Renal cortex interstitium (tissue), 15 donors: ENCODE measurements at places on chromosomes 7 and 10.

- no peak for DNase-seq
Observed at GRCh38 chr7:120843109-120843508, 14.8 kb downstream of the TSPAN12 start.

GRCh38 chr10:89615112-89615511, 29.9 kb downstream of the PANK1 start:
- DNase-seq = no peak

- DNase-seq = no peak
Observed at GRCh38 chr10:6928586-6928985, 348.5 kb upstream of the PRKCQ start.

DNA sequence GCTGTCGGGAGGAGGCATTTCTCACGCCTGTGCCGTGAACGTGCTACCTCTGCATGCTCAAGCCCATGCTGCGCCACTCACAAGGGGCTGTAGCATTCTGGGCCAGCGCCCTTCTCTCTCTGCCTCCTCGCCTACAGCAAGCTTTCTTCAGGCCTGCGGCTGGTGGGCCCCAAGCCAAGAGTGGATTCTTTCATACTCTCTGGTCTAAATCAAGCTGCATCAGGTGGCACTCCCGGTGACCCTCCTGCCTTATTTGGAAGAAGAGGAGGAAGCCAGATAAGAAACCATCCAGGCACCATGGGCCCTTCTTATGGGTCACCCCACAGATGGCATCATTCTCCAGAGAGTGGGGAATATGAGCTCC, 86.7 kb upstream of the DUSP5 start:
- no peak for DNase-seq

- DNase-seq = no peak
Observed at GRCh38 chr10:76354212-76354738, 922.9 kb downstream of the LRMDA start.

GRCh38 chr7:127786184-127786583, 134.2 kb downstream of the SND1 start:
- DNase-seq = no peak
